Urinary bladder (tissue), 4 donors: ENCODE measurements at places on chromosomes 6 and 20.
A peak's percentile ranks its signal among the peaks of the same experiment; 100 is the strongest.

DNA sequence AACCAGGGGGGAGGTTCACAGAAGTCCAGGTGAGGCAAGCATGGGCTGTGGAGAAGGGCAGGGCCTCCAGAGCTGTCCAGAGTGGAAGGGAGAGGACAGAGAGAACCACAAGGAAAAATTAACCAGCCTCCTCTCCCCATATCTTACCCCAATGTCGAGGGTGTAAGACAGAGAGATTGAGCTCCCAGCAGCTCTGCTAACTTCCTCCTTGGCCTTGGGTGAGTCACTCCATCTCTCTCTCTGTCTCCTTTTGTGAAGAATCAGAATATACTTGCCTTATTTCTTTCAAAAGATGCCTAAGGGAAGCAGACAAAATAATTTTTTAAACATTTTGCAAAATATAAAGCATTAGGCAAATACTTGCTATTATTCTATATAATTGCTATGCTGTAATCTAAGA lies 58.3 kb upstream of the IYD start:
- no peak for DNase-seq

DNA sequence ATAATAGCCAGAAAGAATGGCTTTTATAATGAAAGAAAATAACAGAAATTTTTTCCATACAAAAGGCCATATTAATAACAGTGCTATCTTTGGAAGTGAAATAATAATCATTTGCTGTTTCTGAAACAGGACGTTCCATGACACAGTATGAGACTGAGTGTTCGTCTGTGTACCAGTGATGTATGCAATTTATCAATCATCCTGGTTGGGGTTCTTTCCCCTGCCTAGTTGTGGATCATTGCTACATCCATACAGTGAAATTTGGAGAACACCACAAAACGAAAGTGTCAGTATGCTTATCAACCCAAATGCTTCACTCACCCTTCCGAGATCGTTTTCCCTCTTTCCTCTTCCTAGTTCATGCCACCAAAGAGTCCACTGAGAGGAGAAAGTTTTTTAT lies 151.4 kb upstream of the PRDM1 start:
- no peak for DNase-seq

- no peak for DNase-seq
Observed at GRCh38 chr20:18252597-18253451, 35.5 kb upstream of the ZNF133 start.

GRCh38 chr6:40631744-40632143 lies 44.6 kb upstream of the LRFN2 start:
- peak; percentile 45 for DNase-seq

DNA sequence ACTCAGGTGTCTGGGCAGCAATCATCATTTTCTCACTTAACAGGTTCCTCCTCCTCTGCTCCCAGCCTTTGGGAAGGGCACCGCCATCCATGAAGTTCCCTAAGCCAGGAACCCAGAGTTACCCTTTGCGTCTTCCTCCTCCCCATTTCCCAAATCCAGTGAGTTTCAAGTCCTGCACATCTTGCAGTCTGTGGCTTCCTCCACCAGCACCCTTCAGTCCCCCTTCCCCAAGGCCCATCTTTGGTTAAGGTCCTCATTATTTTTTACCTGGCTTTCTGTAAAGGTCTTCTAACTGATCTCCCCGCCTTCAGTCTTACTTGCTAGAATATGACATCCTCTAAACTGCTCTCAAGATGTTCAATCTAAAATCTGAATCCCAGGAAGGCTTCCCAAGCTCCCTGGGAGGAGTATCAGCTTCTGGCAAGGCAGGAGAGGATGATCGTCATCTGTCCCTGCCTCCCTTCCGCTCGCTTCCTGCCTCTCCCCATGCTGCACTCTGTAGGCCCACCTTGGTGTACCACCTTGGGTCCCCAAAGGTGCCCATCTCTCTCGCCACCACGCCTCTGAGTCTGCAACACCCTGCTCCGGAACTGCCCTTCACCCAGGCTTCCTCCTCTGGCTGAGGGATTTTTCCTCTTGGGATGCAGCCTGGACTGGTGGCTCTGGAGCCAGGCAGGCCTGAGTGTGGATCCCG lies 11.4 kb upstream of the DUSP22 start:
- no peak for DNase-seq

DNA sequence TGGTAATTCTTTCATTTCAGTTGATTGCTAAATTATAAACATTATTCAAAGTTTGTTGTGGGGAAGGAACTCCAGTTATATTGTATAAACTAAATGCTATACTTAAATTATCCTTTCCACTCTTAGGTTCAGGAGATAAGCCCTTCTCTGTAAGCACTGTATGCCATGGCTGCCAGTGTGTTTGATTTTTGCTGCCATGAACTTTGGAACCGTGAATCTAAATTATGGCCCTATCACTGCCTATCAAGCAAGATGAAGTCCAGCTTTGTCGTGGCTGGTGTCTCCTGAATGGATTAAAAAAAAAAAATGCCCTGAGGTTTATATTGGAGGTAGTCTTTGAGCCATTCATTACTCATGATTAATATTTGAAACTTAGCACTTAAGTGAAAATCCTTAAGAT lies 44.7 kb downstream of the CDC5L start:
- DNase-seq: no peak

DNA sequence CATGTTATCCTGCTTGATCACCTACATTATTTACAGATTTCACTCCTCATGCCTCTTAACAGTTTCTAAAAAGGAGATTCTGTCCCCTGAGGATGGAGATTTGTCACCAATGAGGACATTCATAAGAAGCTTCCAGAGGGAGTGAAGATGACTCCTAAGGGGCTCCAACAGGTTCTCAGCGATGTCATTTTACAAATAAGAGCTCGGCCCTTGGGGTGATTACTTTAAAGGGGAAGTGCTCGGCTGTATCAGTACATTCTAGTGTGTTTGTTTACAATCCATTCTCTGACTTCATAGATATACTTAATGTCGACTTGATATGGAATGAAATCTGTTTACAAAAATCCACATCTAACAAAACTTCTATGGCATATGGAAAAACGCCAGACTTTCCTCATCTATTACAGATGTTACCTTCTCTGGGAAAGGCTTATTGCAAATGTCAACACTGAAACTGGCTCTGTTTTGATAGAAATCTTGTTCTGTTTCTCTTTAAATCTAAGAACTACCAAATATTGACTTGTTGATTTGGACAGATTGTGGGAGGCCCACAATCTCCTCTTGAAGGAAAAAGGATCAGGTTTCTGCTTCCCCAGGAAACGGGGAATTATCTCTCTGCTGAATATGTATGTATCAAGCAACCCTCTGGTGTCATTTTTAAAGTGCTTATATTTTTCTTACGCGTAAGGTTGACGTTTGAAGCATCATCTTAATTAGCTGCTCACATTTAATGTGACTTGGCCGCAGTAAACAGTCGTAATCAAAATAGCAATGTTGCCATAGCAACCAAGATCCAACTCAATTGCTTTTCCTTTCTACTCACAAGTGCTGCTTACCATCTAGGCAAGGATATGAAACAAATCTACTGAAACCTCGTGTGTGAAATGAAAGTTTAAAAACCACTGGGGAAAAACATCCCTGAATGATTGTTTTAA lies 95.7 kb downstream of the SHLD1 start:
- DNase-seq: no peak

GRCh38 chr6:168031411-168031971 lies 34.0 kb downstream of the KIF25 start:
- no peak for DNase-seq

GRCh38 chr6:144785056-144785455 lies 499.9 kb downstream of the UTRN start:
- no peak for DNase-seq

- DNase-seq: no peak
Observed at GRCh38 chr20:288956-289692, 1.4 kb downstream of the C20orf96 start.

DNA sequence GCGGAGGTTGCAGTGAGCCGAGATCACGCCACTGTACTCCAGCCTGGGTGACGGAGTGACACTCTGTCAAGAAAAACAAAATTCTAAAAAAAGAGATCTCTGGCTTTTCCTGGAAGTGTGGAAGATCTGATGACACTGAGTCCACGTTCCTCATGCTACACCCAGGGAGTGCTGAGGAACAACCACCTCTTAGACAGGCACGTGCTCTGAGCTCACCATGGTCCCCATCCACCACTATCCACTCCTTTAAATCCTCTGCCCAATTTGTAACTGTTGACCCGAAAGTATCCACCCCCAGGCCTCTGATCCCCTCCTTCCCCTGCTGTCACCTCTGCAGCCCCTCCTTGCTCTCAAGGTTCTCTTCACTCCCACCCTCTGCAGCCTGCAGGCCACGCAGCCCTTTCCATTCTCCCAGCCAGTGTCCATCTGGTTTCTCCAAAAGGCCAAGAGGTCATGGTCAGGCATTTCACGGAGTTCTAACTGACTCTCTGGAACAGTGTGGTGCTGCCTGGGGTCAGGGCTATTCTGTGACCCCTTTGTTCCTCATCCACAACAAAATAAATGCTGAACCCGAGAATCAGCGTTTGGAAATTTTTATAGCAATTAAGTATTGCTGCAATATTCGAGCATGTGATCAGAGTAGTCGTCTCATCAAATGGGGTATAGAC lies 88.8 kb downstream of the ATP9A start:
- DNase-seq: no peak

GRCh38 chr6:7897461-7898192 lies 13.0 kb downstream of the TXNDC5 start:
- DNase-seq: no peak

DNA sequence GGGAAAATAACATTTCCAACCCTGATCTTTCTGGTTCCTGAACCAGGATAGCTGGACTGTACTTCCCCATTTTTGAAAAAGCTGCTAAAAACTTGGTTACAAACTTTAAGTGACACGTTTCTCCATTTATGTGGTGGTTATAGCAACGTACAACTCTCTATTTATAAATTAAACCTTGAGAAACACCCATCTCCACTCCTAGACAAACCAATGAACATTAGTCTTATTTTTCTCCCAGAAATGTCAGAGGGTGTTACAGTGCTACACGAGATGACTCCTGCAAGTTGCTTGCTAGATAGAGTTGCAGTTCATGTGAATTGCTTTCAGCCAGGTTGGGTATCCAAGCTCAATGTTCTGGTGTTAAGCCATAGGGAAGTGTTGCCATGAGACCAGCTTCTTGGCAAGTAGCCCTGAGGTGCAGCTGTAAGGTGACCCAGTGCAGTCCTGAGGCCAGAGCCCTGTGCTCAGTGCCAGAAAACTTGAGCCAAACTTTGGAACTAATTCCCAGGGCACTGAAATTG lies 51.3 kb upstream of the REV3L start:
- no peak for DNase-seq

GRCh38 chr6:163579880-163580295 lies 165.4 kb downstream of the QKI start:
- DNase-seq: no peak

DNA sequence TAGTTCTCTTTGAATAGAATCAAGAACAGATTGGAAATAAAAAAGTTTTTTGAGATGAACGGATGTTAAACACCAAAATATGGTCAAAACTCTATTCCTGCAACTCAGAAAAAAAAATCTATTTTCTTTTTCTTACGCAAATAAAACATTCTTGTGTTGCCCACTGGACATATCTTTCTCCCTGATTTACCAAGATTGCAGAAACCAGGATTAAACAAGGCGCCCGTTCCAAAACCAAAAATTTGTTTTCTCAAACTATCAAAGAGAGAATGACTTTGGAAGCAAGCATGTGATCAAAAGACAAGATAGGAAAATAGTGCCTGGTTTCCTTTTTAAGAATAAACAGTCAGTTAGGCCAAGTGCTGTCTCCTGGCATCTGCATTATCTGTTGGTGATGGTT lies 273.1 kb downstream of the CLIC5 start:
- no peak for DNase-seq

DNA sequence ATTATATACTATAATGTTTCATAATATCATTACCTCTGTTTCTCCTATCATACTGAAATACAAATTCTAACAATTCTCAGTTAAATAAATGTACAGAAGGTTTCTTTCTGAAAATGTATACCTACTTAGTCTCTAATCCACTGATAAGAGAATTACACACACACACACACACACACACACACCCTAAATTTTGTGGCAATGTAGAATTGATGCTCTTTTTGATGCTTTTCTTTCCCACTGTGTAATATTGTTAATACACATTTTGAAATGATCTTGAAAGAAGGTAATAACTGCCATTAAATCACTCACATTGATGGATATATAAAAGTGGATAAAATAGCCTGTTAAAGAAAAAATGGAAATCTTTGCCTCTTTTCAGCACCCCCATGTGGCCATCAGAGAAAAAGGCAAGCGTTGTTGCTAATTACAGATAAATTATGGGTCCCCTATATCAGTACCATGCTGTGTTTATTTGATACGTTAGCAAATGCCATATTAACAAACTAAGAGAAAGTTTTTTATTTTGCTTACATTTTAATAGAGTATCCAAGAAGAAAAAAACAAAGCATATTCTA lies 76.6 kb upstream of the VGLL2 start:
- DNase-seq: no peak

DNA sequence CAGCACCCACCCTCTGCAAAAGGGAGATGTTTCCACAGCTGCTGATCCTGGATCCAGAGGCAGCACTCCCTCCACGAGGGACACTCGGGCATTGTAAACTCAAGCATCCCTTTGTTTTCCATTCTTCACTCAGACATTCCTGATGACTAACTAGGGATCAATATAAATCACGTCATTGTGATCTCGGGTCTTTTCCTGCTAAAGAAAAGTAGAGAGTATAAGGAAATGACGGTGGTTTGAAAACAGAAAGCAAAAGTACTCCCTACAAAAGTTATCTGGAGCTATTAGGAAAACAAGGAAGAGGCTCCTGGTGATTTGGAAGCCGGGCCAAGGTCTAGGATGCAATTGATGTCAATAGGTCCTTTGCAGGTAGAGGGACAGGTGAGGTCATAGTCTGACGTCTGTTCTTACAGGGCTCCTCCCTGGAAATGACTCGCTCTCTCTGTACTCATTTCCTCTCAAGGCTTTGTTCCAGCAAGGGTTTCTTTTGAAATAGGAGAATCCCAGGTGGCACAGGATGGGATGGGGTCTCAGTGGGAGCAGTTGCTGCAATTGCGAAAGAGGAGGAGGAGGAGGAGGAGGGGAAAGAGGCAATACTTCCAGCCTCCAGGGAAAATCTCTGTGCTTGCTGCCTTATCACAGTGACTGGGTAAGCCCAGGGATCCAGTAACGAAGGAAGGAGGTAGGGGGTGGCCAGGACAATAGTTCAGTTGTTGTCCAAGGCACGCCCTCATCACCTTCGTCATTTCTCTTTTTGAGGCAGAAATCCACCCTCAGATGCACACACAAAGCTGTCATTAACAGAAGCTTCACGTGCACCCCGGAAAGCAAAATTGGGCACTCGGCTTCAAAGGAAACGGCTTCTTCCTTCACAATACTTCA lies 222.8 kb downstream of the LY86 start:
- no peak for DNase-seq
